Stimulated activated CD8-positive, alpha-beta memory T cell treated with anti-CD3 and anti-CD28 coated beads, Interleukin-4, amount 100 ng/mL, for 4 hours (primary cell): ENCODE measurements at places on chromosomes 5 and 9.

DNA sequence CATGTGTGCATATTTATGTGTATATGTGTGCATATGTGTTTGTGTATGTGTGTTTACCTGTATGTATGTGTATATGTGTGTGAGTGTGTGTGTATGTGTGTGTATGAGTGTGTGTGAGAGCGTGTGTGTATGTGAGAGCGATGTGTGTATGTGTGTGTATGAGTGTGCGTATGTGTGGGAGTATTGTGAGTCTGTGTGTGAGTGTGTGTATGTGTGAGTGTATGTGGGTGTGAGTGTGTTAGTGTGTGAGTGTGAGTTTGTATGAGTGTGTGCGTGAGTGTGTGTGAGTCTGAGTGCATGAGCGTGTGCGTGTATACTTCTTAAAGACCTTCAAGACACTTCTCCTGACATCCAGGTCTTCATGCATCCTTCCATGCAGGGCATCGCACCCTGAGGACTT is 49.6 kb downstream of the CFAP77 start:
- DNase-seq = no peak

- DNase-seq = no peak
Measured at GRCh38 chr5:54063817-54064216, 246.6 kb downstream of the ARL15 start.

GRCh38 chr5:76820526-76820890 is 1.7 kb downstream of the F2RL1 start:
- DNase-seq = no peak

DNA sequence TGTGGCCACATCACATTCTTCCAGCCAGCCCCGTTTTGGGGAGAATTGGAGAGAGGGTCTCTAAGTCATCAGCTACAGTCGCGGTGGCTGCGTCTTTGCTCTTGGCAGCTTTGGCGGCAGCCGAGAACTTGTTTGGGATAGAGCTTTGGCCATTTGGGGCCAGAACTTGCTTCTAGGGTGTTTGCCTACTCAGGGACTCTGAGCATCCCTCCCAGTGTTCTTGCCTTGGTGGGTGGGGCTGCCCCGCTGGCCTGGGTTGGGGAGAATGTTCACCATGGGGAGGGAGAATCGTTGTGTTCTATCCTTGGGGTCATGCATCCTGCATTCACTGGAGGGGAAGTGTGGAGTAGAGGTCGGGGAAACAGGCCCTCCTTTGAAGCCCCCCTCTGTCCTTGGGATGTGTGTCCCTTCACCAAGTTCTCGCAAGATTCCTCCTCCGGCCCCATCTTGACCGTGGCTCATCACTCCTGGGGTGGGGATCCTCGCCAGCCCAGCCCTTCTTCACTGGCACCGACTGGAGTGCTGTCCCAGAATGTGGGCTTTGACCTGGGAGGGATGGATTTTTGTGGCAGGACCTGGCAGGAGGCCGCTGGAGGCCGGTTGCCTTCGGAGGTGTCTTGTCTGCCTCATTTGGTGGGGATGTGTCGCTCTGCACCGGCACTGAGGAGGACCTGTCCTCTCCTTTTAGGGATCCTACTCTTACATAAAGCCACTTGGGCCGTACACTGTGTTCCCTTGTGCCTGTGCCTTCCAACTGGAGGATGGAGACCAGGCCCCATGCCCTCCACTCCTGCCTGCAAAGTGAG is 3.5 kb downstream of the PHF2 start:
- no peak for DNase-seq

GRCh38 chr5:56638061-56638621 is 177.2 kb upstream of the MAP3K1 start:
- no peak for DNase-seq

- no peak for DNase-seq
Measured at GRCh38 chr5:151298063-151298855, 5.3 kb downstream of the SLC36A3 start.

DNA sequence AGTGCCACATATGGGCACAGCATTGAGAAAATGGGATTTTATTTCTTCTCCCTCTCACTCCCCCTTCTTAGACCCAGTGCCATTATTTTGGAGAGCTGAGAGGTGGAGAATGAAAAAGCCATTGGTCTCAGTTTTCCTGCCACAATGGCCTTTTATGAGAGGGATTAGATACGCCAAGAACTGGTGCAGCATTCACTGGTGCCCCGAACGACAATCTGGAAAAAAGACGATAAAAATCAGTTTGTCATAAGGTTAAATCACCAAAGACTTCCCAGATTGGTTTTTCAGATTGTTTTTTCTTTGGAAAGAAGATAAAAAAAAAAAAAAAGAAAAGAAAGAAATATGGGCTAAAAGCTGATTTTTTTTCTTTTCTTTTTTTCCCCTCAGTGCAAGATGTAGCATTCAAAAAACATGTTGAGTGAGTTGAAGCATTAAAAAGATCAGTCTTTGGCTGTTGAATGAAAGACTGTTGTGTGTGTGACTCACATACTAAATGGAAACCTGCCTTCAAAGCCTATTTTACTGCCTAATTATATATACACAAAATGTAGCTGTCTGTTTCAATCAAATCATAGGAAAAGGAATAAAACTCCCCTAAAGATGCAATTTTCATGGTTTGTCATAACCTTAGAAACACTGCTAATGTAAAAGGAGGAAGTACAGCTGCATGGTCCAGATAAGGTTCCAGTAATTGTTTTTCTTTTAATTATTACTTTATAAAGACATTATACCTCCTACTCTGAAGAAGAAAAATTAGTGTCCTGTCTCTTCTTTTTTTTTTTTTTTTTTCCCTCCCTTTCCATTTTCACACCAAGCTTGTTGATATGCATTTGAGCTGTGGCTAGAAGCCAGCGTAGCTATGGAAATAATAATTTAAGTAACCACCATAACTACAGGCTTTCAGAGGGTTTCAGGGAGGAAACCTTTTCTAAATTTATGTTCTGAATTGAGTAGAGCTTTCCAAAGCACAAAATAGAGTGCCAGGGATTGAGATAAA is 27.2 kb upstream of the ZNF608 start:
- no peak for DNase-seq

DNA sequence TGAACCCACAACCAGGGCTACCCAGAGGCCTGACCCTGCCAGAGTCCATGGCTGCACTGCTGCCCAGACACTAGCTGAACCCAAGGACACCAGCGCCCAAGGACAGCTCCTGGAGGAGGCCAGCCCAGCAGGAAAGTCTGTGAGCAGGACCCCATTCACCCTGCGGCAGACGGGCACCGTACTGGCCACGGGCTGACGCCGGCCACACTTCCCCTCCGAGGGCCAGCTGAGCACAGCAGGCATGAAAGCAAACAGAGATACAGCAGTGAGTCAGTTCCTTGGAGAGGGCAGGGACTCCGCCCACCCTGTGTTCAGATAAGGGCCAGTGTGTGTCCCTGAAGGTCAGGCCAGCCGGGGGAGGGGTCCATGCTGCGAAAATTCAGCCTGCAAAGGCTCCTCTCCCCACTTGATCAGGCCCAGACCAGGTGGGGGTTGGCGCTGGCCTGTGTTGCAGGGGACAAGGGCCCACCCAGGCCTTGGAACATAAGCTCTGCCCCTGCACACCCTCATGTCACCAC is 3.2 kb downstream of the RNF208 start:
- DNase-seq = no peak

GRCh38 chr9:109914280-109915027 is 134.5 kb downstream of the PALM2AKAP2 start:
- DNase-seq = no peak

DNA sequence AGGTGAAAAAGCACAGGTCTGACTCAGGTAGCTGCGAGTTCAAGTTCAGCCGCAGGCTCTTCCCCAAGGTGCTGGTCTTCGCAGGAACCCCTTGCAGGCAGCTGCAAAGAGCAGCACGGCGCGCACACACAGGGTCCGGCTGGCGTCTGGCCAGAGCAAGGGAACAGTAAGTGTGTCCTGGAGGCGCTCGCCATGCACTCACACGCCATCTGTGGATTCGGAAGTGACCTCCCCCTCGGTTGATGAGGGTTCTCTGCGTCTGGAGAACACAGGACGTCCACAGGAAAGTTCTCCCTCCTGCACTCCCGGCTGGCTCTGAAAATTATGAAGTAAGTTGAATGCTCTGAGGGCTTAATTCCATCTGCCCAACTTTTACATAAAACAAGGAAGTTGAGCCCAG is 14.0 kb upstream of the EGFL7 start:
- DNase-seq = no peak

DNA sequence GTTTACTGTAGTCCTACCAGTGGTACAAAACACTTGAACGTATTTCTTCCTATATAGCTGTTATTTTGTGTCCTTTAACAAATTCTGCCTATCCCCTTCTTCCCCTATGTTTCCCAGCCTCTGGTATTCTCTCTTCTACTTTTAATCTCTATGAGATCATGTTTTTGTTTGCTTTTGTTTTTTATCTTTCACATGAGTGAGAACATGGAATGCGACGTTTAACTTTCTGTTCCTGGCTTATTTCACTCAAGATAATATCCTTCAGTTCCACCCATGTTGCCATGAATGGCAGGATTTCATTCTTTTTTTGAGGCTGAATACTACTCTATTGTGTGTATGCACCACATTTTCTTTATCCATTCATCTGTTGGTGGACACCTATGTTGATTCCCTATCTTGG is 634.4 kb upstream of the WWC1 start:
- no peak for DNase-seq

- no peak for DNase-seq
Measured at GRCh38 chr5:5288201-5288600, 134.3 kb upstream of the ICE1 start.

DNA sequence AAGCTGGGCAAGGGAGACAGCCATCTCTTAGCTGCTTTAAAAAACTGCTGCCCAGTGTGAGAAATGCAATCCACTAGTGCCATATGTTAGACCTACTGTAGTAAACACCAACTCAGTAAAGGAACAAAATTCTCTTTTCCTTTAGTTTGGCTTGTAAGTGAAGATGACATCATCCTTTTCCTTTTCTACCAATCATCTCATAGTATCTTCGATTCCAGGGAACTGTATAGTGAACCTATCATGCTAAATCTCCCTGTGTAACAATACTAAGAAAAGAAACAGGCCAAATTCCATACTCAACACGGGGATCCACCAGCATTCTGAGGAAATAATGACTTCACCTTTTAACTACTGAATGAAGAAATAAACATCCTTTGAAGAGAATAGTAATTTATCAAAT is 100.1 kb downstream of the RAPGEF6 start:
- DNase-seq = no peak

DNA sequence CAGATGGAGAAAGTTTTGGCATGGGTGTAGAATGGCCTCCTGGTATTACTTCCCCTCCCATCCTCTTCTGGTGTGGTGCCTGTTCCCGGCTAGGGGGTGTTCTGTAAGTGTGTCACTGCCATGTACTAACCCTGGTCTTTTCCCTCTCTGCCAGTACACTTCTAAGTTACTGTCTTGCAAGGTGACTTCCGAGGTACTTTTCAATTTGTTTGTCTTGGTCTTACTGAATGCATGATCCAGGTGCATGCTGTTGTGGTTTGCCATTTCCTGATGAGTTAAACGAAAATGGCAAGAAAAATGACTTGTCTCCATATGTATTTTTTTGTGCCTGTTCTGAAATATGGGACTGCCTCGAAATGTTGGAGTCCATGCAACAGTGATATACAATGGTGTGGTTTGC is 46.0 kb downstream of the C9orf152 start:
- DNase-seq = no peak

DNA sequence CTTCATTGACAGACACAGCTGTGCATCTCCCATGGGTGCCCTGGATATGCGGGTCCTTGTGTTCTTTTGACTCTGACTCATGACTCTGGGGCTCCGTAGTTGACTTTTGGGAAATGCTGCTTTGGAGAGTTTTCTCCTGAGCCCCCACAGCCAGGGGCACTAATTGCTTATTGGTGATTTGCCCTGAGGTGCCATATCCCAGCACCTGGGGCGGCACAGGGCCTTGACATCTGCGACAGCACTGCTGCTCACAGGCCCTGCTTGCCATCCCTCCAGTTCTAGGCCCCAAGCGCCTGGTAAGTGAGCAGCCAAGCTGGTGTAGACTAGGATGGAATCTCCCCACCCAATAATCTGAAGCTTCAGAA is 75.1 kb downstream of the AMBP start:
- DNase-seq = no peak

DNA sequence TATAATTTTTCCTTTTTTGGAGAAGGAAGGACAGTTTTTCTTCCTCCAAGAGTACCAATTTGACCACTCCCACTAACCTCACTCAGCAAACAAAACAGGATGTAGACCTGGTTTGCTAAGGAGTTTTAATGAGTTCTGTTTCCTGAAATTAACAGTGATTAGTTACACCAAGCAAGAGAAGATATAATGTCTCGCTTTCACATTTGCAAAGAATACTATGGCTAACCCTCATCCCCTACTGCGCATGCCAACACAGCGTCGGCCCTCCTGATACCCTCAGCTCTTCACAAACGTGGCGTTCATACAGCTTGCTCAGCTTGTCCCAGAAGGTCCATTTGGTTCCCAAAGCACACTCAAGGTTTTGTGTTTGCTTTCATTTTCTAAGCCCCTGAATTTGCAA is 41.9 kb upstream of the IPPK start:
- DNase-seq = no peak

- no peak for DNase-seq
Measured at GRCh38 chr5:130978475-130978874, 186.6 kb downstream of the HINT1 start.

DNA sequence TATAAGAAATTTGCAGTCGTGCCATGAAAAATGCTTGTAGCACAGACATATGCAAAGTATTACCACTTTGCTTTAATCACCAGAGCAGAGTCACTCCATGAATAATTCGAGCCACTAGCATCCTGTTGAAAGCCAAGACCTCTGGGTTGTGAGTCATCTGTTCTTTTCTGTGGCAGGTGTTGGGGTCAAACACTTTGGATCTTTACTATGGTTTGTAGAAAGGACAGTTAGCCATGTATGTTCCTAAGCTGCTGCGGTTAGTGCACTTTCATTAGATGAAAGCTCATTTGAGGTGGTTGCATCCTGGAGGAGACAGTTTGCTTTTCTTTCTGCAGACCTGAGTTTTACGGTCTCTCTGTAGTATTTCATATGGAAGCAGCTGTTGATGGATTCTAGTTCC is 223.7 kb downstream of the DMRT2 start:
- DNase-seq = no peak
